MG63 (cell line): ENCODE measurements at places on chromosomes 7 and 10. TPM values are rescaled to one million over a fixed set of nuclear protein-coding genes. Genes with fewer than 3 reads are reported as not detected.
A peak's percentile ranks its signal among the peaks of the same experiment; 100 is the strongest.

DNA sequence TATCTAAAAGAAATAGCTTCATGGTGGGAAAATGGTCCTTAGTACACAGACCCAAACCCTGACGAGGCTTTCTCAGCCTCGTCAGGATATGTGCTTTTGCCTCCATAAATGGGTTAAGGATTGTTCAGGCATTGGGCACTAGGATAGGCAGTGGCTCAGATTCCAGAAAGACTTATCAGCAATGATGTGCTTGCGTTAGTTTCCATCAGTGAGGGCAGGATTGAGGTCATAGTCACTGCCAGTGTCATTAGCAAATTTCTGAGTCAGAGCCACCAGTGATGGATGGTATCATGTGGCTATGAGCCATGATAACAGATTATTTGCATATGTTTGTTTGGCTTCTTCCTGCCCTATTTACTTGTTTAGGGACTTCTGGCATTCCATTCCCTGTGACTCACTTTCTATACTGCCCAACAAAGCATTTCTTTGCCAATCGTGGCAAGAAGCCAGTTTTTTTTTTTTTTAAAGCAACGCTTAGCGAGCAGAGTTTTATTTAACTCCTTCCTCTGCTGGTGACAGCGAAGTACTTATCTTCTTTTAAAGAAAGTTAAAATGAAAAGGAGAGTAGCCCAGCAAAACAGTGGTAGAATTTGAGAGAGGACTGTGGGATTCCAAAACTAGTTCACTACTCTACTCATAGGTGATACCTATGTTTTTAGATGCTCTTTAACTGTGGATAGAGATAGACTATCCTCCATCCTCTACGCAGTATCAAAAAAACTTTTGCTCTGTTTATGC is 44.4 kb downstream of the MYPN start:
- DNase-seq = peak; percentile 83

ZNF467 gene
- not detected in 2 replicates for total RNA-seq

DNA sequence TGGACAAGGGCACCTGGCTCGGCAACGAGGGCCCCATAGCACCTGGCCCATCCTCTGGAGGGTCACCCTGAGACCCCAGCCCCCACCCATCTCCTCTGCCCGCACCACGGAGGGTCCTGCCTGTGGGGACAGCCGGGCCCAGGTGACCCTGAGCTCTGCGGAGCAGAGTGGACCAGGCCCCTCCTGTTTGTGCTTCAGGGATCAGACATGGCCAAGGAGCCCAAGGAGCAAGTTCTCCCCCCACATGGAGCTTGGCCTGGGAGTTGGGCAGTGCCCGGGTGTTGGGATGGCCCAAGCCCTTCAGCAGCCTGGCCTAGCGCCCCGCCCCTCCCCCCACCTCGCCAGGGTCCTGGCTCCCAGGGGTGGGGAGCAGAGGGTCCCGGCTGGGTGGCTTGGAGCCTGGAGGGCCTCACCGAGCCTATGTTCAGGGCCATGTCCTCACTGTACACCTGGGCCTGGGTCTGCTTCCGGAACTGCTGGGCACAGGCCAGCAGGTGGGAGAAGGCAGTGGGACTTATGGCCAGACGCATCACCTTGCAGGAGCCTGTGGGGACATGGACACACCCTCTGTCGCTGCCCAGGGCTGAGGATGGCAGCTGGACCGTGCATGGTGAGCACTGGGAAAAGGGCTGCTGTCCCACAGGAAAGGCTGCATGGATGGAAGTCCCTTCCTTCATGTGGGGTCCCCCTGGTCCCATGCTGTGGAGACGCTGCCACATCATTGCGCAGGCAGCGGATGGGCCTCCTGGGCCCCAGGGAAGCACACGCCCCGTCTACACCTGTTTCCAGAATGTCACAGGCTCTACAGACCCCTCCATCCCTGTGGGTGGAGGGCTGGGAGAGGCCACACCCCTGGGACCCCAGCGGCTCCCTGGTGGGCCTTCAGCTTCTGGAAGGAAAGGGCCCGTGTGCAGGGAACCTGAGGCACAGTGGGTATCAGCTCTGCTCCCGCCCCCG is 49.2 kb upstream of the NKX6-2 start:
- no peak for DNase-seq

- DNase-seq = no peak
These were observed 467 bp downstream of the EXOSC1 start for GRCh38 chr10:97445357-97445721.

DNA sequence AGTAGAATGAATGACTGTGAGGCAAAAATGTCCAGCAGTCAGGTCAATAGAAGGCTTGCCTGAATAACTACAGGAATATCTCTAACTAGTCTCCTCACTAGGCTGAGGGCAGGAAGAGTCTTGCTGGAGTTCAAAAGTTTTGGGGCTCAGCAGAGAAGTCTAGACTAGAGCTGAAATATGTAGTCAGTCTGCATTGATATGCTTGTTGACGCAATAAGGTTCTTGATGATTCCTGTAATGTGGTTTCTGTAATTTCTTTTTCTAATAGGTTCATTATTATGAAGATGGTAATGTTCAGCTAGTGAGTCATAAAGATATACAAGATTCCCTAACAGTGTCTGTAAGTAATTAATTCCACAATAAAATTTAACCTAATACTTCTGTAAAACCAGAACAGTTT is 41.5 kb upstream of the ST7 start:
- DNase-seq = no peak

DNA sequence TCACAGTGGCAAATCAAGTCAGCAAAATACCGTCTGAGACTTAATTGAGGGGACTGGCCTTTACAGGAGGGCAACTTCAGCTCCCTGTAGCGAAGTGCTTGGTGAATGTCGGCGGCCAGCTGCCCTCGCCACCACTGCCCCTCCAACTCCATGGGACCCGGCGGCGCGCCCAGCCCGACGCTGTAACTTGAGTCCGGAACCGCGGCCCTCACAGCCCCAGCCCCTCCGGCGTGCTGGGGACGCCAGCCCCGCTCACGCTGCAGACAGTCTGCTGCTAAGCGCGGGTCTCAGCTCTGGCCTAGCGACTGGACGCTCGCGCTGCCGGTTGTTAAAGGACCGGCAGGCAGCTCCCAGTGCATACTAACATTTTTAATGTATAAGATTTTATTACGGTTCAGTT is 113.4 kb upstream of the NUPR2 start:
- no peak for DNase-seq

GRCh38 chr10:43136995-43137716 is 1.1 kb upstream of the CSGALNACT2 start:
- DNase-seq = peak; percentile 77

DNA sequence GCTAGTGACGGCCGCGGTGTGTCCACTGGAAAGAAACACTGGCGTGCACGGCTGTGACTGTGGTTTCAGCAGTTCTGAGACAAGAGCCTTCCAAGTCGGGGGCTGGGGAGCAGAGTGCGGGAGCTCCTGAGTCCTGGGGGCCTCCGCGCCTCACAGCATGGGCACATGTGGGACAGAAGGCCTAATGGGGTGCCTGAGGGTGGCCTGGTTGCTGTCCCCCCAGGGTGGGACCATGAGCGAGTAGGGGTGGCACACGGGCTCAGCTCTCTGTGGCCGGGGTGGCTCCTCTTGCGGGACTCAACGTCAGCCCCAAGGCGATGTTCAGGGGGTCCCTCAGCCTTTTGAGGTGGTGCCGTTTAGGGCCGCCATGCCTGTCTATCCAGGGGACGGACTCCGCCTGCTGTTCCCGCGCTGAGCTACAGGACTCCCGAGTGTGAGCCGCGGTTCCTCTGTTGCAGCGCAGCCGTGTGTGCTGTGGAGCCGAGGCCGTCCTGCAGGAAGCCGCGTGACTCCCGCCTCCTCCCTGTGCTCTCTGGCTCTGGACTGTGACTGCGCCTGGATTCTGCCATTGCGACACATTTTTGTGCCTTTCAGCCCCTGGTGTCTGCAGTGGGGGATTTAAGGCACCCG is 23.5 kb upstream of the CHST12 start:
- no peak for DNase-seq

DNA sequence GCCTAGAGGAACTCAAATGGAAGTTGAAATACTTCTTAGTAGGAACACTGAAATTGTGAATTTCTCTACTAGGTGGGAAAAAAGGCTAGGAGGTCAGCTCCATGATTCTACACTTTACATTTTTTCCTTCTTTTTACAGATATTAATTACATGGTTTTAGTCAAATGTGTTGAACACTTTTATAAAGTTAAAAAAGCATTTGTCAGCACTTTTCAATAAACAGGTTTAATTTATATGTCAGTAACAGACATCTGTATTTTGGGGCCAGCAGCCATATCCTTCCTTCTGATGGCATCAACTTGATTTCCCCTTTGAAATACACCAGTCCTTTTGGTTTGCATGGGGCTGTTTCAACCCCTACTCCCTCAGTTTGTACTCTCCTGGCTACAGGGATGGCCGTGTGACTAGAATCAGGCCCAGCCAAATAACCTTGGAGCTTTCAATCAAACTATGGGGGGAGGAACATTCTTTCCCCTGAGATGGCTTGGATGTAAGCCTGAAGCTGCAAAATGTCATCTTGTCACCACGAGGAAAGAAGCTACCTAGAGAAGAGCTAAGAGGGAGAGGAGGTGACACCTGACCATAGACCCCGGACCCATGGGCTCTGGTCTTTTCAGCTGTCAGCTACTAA is 171.0 kb upstream of the NEBL start:
- DNase-seq = no peak
